B cell (primary cell): ENCODE measurements at places on chromosomes 13 and 19.

DNA sequence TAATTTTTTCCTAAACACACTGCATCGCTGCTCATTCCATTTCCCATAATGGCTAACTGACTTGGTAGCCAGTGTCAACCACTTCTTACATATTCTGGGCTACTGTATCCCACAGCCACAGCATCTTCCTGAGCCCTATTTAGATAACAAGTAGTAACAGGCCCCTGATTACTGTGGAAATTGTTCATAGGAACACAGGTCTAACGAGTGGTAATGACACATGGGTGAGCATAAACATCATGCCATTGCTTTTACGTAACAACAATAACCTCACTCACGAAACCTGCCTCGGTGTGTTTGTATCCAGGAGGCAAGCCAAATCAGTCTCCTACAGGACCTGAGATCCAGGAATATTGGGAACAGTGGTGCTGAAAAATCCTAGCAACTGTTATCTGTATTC lies 438.6 kb downstream of the KLF5 start:
- H3K4me1 ChIP-seq, result no peaks in the 10 kb centered on the region
- no peaks in the 10 kb centered on the region for H3K27me3 ChIP-seq
- no peak overlapping the region for H3K27ac ChIP-seq
- no peaks in the 10 kb centered on the region for H3K36me3 ChIP-seq
- no peak for DNase-seq
- H3K4me3 ChIP-seq, result no peak overlapping the region

- no peak for DNase-seq
- H3K27ac ChIP-seq, result no peak overlapping the region
- H3K4me1 ChIP-seq, result no peaks in the 10 kb centered on the region
- no peak overlapping the region for H3K4me3 ChIP-seq
- H3K27me3 ChIP-seq, result no peaks in the 10 kb centered on the region
- peaks cover 10% of the 10 kb centered on the region for H3K36me3 ChIP-seq
Observed at GRCh38 chr19:57978586-57979289, 4.4 kb upstream of the C19orf18 start.

GRCh38 chr13:26568132-26568815 lies 10.8 kb downstream of the WASF3 start:
- H3K27me3 ChIP-seq, result no peaks in the 10 kb centered on the region
- no peak overlapping the region for H3K4me3 ChIP-seq
- H3K27ac ChIP-seq, result no peak overlapping the region
- no peaks in the 10 kb centered on the region for H3K4me1 ChIP-seq
- H3K36me3 ChIP-seq, result no peaks in the 10 kb centered on the region

GRCh38 chr13:95260031-95260525 lies 41.2 kb downstream of the ABCC4 start:
- no peak overlapping the region for H3K4me3 ChIP-seq
- H3K27ac ChIP-seq, result no peak overlapping the region
- no peaks in the 10 kb centered on the region for H3K36me3 ChIP-seq
- H3K4me1 ChIP-seq, result no peaks in the 10 kb centered on the region

GRCh38 chr19:52786078-52786463 lies 520 bp downstream of the ZNF600 start:
- no peak for DNase-seq
- peak overlapping the region; percentile 40 for H3K27ac ChIP-seq
- H3K4me3 ChIP-seq, result peak overlapping the region; percentile 96
- H3K27me3 ChIP-seq, result no peaks in the 10 kb centered on the region
- H3K4me1 ChIP-seq, result peaks cover 18% of the 10 kb centered on the region
- no peaks in the 10 kb centered on the region for H3K36me3 ChIP-seq

DNA sequence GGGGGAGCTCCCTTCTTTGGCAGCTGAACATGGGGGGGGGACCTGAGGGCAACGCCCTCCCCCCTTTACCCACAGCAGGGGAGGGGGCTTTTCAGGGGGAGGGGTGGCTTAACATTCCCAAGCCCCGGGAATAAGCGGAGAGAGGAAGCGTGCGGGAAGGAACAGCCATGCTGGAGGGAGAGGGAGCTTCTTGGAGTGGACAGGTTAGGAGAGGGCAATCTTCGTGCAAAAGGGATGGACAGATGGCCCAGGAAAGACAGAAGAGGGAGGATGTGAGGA lies 10.8 kb downstream of the C19orf81 start:
- H3K4me1 ChIP-seq, result peaks cover 21% of the 10 kb centered on the region
- no peak overlapping the region for H3K27ac ChIP-seq
- H3K36me3 ChIP-seq, result no peaks in the 10 kb centered on the region
- peaks cover 10% of the 10 kb centered on the region for H3K27me3 ChIP-seq
- no peak overlapping the region for H3K4me3 ChIP-seq
